ENCODE measurements at places on chromosomes 16 and 17. TPM values are rescaled to one million over a fixed set of nuclear protein-coding genes. Genes with fewer than 3 reads are reported as not detected.

The EFCAB13 gene
- total RNA-seq: 6.9 TPM

The KRT9 gene
- not detected for total RNA-seq

The KRTAP4-11 gene
- not detected for total RNA-seq

The STRADA gene
- 35.4 TPM for total RNA-seq

The TEX14 gene
- total RNA-seq: under 0.01 TPM

The TSPOAP1 gene
- 3.8 TPM for total RNA-seq

The CACNG3 gene
- not detected for total RNA-seq

The KIF2B gene
- total RNA-seq: not detected

DNA sequence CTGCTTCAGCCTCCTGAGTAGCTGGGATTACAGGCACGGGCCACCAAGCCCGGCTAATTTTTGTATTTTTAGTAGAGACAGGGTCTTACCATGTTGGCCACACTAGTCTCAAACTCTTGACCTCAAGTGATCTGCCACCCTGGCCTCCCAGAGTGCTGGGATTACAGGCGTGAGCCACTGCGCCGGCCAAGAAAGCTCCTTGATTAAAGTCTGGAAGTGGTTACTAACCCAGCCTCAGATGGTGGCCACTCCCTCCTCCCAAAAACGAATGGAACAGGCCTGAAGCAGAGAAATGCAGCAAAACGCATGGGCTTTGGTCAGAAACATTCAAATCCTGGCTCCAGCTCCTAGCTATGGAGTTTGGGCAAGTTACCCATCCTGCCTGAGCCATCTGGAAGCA, 11.3 kb downstream of the FKBP10 start:
- peak; percentile 71 for DNase-seq

- DNase-seq: no peak
Measured at GRCh38 chr17:81432941-81433340, 37.7 kb downstream of the BAHCC1 start.

DNA sequence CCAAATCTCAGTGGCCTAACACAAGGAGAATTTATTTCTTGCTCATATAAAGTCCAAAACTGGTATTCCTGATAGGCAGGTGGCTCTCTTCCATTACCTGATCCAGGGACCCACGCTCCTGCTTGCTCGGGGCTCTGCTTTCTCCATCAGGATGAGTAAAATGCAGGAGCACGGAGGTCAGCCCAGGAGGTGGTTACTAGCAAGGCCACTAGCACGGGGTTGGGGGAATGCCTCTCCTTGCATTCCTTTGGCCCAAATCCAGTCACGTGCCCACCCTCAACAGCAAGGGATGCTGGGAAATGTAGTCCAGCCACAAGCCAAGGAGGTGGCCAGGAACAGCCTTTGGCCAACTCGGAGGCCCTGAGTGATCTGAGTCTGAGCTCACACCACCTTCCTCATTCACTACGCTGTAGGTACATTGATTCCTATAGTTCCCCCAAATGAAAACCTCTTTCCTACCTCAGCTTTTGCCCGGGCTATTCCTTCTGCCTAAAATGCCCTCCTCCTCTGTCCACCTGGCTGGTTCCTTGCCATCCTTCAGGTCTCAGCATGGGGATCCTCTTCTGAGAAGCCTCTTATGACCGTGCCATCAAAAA, 38.3 kb upstream of the HAPSTR1 start:
- DNase-seq: peak; percentile 61

GRCh38 chr16:2815299-2815771, 1.7 kb upstream of the PRSS21 start:
- peak; percentile 74 for DNase-seq

GRCh38 chr17:74599023-74599399, 6.9 kb upstream of the CD300LD start:
- DNase-seq: no peak

DNA sequence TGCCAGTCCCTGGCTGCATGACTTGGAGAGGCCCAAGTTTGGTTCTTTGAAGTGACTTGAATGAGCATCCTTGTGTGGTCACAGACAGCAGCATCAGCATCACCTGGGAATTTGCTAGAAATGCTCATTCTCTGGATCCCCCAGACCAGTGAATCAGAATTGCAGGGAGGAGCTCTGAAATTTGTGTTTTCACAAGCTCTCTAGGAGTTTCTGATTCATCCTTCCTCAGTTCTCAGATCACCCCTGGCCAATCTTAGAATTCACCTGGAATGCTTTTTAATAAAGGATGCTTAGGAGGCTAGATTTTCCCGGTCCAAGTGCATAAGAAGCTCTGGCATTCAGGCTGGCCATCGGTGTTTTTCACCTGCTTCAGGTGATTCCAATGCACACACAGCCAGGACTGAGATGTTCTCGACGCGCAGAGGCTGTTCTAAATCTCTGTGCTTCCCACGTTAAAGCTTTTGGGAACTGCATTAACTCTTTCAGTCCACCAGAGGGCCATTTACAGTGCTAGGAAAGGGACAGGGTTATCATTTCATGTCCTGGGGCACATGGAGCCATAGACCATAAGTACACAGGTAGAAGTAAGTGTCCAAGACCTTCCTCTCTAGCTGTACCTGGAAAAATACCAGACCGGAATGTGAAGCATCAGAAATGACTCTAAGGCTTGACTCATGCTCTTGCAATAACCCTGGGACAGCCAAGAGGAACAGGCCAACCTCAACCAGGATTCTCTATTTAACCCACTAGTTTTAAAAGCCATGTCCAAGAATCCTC, 85.7 kb upstream of the XYLT1 start:
- DNase-seq: no peak

DNA sequence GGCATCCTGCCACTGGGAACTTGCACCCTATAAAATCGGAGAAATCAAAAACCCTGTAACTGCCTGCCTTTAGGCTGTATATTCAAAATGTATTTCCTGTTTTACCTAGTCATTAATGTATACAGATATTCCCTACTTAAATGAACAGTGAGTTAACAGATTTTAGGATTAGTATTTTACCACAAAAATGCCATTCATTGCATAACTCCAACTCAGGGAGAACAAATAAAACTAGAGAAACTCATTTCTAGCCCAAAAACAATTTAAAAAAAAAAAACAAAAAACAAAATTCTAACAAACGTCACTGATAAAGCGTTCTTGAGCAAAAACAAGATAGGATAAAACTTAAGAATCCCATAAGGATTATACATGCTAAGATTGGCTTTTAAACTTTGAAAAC, 3.7 kb upstream of the DHX33 start:
- DNase-seq: no peak

DNA sequence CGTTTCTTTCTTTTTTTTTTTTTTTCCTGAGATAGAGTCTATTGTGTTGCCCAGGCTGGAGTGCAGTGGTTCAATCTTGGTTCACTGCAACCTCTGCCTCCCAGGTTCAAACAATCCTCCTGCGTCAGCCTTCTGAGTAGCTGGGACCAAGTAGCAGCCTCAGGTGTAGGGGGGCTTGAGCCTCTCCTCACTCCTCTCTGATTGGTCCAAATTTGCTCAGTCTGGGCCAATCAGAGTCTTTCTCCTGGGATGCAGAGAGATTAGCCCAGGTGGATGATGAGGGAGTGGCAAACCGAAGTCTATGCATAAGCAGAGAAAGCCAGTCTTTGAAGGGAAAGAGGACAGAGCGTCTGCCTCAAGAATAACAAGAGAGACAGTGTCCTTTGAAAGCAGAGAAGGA, 99.0 kb downstream of the BMERB1 start:
- DNase-seq: no peak

GRCh38 chr16:15970202-15970601, 20.8 kb downstream of the ABCC1 start:
- no peak for DNase-seq

DNA sequence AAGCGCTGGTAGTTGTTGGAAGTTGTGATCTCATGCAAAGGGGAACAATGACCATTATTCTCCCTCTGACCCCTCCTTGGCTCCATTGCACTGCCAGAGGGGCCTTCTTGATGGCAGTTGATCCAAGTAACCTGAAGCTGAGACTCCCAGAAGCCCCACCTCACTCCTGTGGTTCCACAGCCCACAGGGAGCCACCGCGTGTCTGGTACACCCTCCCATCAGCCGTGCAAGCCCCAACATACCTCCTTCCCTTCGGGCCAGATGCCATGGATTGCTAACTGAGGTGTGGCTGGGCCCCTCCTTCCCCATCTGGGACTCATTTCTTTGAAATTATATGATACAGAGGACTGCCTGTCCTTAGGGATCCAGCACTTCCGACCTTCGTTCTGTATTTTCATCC, 17.8 kb downstream of the SAP30BP start:
- no peak for DNase-seq

- no peak for DNase-seq
Measured at GRCh38 chr16:88568710-88569613, 1.2 kb upstream of the ZC3H18 start.

DNA sequence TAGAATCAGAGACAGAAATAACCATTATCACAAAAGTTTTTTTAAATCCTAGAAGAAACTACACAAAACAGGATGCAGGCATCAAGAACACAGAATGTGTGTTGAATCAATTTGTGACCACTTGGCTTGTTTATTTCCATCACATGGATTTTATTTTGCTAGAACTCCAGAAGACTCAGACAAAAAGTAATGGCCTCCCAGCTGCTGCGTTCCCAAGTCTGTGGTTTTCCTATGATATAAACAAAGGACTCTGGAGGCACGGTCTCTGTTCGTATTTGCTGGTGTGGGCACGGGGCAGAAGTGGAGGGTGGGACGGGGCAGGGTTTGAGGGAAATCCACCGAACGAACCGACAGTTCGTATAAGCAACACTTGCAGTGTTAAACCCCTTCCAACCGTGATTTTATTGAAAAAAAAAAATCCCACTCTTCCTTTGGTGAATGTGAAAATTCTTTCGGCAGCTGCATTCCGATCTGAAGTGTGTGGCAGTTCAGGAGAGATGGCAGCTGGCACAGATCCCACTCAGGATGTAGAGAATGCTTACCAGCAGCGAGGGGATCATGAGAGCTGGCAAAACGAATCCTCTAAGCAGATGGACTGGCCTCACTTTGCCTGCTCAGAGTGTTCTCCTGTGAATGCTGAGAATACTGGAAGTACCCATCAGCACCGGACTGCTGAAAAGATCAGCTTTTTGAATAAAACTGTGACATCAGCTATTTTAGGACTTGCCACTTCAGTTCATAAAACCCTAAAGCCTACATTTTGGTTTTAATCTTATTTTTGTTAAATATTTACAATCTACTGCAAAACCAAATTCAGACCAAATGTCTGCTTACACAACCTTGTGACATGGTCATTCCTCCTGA, 165.2 kb downstream of the VPS53 start:
- peak; percentile 77 for DNase-seq

- peak; percentile 85 for DNase-seq
Measured at GRCh38 chr16:28597692-28598261, 927 bp upstream of the SULT1A2 start.

DNA sequence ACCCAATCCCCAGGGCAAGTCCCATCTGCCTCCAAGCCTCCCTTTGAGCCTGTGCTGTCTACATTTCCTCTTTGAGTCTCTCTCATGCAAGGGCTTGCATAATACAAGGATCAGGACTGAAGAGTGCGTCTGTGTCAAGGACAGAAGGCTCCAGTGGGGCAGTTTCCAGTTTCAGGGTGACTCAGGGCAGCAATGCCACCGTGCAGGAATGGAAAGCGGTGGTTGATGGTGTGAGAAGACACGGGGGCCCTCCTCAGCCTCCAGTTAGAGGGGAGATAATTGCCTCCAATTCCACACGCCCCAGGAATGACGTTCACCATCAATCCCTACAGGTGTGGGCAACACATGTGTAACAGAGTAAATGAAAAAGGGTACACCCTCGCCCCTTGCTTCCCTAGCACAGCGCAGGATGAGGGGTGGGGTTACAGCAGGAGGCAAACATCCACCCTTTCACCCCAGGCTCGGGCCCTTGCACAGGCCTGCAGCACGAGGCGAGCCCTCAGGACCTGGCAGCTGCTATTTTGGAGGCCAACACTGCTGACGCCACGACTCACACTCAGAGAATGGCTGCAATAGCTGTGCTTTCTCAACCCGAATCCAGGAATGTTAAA, 24.8 kb upstream of the SLC25A19 start:
- peak; percentile 52 for DNase-seq

GRCh38 chr16:54931120-54932014, 702 bp downstream of the IRX5 start:
- peak; percentile 89 for DNase-seq

- peak; percentile 90 for DNase-seq
Measured at GRCh38 chr16:31696968-31697743, 169.5 kb downstream of the AHSP start.
